Posterior vena cava (tissue), 2 donors: ENCODE measurements at places on chromosomes 13 and 19. TPM values are rescaled to one million over a fixed set of nuclear protein-coding genes. Genes with fewer than 3 reads are reported as not detected.

- DNase-seq: no peak
Measured at GRCh38 chr19:32464279-32464678, 58.7 kb downstream of the DPY19L3 start.

- no peak for DNase-seq
Measured at GRCh38 chr13:108142702-108143436, 72.5 kb downstream of the LIG4 start.

GRCh38 chr13:46345398-46345797 is 41.7 kb downstream of the RUBCNL start:
- no peak for DNase-seq

GRCh38 chr13:57345526-57345925 is 178.5 kb downstream of the PRR20E start:
- DNase-seq: no peak

GRCh38 chr13:89932902-89933301 is 1414.6 kb upstream of the MIR17HG start:
- no peak for DNase-seq

GRCh38 chr13:23381866-23382265 is 51.6 kb downstream of the SACS start:
- no peak for DNase-seq

- no peak for DNase-seq
Measured at GRCh38 chr13:41568972-41569351, 111.6 kb downstream of the RGCC start.

The PLEKHF1 gene
- 20.7 TPM for total RNA-seq
